ENCODE measurements at places on chromosomes 4 and X.

- DNase-seq: no peak
Observed at GRCh38 chr4:7281691-7282665, 89.6 kb downstream of the SORCS2 start.

DNA sequence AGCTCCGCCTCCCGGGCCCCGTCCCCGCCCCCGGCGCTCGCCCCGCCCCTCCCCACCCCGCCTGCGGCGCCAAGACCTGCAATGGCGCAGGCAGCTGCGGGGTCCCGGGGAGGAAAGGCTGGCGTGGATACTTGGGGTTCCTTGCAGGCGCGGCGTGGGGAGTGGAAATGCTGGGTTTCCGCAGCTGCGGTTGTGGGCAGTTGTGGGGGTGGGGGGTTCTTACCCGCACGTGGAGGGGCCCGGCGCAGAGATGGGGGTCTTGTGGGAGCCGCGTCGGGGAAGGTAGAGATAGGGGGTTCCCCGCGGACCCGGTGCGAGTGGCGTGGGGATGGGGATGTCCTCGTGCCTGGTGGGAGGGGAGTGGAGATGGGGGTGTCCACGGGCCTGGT lies 680 bp upstream of the ASMTL start:
- no peak for DNase-seq

- DNase-seq: no peak
Observed at GRCh38 chr4:183099537-183100297, 660 bp downstream of the WWC2 start.

DNA sequence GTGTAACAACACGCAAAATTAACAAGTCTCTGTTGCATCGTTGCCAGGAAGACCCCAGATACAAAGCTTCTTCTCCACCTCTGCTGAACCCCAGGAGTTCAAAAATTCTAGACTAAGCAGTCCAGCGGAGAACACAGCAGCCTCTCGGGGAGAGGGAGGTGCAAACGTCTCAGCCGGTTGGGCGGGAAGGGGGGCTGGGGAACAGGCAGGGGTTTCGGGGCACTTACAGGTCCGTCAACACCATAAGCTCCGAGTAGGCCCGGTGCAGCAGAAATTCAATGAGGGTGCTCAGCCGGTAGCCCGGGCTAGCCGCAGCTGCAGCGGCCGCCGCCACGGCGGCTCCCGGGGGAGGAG lies 394 bp downstream of the MED14 start:
- DNase-seq: no peak

- no peak for DNase-seq
Observed at GRCh38 chrX:100277231-100277630, 132.8 kb downstream of the PCDH19 start.

GRCh38 chr4:183200453-183200852 lies 101.4 kb downstream of the WWC2 start:
- DNase-seq: no peak

DNA sequence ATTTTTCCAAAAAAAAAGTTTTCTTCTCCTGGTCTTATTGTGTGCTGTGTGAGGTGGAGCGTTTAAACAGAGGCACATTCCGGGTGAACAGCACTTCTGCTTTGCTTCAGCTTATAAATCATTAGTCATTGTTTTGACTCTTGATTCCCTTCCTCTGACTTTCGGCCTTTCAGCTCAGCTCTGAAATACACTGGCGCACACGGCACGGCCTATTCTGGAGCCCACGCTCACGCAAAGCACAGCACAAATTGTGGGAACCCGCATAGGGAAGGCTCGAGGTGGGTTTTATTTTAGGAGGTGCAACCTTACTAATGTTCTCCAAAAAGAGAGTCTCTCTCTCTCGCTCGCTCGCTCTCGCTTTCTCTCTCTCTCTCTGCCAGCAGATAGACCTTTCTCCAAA lies 4.0 kb downstream of the POU3F4 start:
- DNase-seq: no peak

DNA sequence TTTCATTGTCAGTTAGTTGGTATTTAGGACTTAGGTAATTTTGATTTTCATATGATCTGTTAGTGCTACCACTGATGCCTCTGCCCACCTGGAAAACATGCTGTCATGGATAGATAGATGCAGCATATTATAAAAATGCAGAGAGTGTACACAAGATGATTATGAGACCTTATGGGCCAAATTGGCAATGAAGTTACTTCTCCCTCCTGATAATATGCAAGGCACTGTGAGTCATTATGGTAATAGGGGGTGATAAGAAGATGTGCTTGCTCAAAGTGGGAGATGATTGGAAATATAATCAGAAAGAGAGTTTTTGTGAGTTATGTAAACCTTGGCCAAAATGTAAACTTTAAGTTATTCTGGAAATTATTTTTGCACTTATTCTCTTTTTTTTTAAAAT lies 56.6 kb upstream of the RHOH start:
- no peak for DNase-seq

DNA sequence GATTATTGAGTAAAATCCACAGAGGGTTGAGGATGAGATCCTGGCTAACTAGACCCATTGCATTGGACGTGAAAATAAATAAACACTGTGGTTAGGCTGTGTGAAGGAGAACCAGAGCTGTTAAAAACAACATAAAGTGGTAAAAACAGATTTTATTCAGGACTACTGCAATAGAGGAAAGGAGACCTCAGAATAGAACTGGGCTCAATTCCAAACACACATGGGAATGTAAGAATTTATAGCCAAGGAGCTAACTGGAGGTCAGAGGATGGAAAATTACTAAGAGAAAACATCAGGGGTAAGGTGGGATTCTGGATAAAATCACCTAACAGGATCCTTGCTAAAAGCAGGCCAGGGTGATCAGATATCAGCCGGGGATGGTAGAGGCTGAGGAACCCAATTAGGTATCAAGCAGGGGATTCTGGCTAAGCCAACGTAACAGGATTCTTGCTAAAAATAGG lies 112.4 kb downstream of the RNF150 start:
- no peak for DNase-seq

GRCh38 chrX:40809210-40809609 lies 73.9 kb upstream of the MED14 start:
- DNase-seq: no peak

DNA sequence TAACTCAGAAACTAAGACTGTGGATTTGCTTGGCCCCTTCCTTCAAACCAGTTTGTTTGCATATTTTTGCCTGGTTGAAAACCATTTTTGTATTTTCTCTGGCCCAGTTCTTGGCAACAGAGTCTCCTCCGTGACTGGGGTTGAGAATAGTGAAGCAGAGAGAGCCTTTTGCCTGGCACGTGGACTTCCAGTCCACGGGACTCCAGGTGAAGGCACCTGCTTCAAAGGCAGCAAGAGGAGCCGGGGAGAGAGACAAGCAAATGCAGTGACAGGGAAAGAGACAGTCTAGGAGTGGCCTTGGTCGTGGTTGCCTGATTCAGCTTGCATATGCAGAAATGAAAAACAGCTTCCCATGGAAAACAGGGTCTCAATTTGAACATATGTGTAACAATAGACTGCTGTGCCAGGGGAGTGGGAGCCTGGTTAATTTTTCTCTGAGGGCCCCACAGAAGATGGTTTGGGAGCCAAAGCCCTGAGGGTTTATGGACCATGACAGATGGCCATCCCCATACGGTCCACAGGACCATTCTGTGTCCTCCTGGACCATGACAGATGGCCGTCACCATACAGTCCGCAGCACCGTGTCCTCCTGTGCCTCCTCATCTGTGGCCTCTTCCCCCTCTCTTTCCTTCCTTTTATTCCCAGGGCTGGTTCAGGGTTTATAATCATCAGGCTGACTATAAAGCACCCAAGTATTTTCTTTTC lies 272.2 kb upstream of the RASGEF1B start:
- DNase-seq: no peak

- no peak for DNase-seq
Observed at GRCh38 chrX:37646254-37646653, 39.3 kb upstream of the XK start.

- DNase-seq: no peak
Observed at GRCh38 chr4:139760567-139760966, 94.9 kb downstream of the MGST2 start.

DNA sequence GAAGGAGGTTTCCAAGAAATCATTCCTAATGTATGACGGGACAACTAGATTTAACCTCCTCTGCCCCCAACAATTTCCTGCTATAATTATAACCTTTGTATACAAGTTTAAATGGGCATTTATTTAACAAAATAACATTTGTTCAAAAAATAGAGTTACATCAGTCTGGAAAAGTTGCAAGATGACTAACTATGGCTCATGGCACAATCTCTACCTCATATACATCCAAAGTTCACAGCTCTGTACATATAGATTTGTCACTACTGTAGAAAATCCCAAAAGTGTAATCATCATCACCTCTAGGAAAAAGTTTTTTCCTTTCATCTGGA lies 3.8 kb upstream of the RPS6KA3 start:
- DNase-seq: no peak

DNA sequence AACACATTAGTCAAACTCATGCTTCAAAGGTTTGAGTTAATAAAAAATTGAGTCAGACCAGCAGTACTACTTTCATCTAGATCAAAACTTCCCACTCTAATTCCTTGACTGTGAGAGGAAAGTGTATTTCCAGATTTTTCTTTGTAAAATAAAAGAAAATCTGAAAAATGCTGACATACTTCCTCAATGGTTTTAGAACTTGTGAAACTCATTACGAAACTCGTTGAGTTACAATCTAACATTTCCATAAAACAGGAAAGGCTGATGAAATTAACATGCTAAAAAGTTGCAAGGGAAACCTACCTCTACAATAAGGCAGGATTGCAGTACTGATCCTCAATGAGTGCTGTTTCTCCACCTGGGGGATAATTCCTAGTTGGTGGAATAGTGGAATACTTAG lies 217.8 kb upstream of the HCCS start:
- DNase-seq: no peak

GRCh38 chrX:65601126-65601525 lies 66.3 kb upstream of the MSN start:
- DNase-seq: no peak

DNA sequence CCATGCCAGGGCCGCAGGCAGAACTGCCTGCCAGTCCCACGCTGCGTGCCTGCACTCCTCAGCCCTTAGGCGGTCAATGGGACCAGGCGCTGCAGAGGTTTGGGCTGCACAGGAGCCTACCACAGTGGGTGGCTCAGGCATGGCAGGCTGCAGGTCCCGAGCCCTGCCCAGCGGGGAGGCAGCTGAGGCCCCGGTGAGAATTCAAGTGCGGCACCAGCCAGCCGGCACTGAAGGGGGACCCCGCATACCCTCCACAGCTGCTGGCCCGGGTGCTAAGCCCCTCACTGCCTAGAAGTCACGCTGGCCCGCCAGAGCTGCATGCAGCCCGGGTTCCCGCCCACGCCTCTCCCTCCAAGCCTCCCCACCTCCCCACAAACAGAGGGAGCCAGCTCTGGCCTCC lies 302.5 kb upstream of the UGT8 start:
- DNase-seq: no peak

GRCh38 chr4:69167300-69167699 lies 47.2 kb downstream of the UGT2B11 start:
- DNase-seq: no peak

DNA sequence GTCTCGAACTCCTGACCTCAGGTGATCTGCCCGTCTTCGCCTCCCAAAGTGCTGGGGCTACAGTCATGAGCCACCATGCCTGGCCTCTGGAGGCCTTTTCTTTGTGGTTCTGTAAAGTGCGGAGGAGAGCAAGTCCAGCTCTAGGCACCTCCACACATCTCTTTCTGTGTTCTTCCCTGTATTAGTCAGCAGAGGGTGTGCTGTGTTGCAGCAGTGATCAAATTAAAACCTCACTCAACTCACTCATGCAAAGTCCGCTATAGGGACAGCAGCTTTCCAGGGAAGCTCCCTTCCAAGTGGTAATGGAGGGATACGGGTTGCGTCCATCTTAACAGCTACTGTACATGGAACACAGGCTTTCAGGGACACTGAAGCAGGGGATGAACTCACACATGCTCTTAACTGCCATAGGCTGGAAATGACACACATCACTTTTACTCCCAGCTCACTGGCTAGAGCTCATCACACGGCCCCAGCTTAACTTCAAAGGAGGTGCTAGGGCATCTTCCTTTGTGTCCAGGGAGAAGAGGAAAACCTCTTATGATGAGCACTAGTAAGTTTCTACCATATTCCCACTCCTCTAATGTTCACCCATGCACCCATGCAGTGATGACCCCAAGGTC lies 36.0 kb upstream of the CCNG2 start:
- no peak for DNase-seq

- no peak for DNase-seq
Observed at GRCh38 chrX:44889824-44890223, 16.8 kb downstream of the KDM6A start.

- DNase-seq: no peak
Observed at GRCh38 chr4:83114576-83114975, at the start of gene PLAC8. PLAC8 (minus strand) TSS chr4:83114729; CDS start chr4:83107921, 6,808 bp downstream.

DNA sequence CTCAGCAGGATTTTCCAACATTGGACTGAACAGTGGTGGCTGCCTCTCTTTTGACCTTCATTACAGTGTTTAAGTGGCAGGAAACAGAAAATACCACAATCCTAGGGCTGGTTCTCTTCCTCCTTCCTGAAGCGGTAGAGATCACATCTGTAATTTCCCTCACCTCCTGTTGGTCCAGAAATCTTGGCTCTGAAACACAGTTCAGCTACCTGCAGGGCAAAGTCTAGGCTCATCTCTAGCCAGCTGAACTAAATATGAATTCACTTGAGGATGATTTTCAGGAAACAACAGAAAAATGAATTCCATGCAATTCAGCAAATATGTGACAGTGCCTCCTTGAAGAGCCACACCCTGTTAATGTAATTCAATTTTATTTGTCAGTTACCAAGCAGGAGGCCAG lies 531.9 kb downstream of the INPP4B start:
- DNase-seq: no peak

- no peak for DNase-seq
Observed at GRCh38 chr4:187665086-187665485, 330.5 kb upstream of the ZFP42 start.

- DNase-seq: no peak
Observed at GRCh38 chr4:164304861-164305260, 449.1 kb upstream of the SMIM31 start.

DNA sequence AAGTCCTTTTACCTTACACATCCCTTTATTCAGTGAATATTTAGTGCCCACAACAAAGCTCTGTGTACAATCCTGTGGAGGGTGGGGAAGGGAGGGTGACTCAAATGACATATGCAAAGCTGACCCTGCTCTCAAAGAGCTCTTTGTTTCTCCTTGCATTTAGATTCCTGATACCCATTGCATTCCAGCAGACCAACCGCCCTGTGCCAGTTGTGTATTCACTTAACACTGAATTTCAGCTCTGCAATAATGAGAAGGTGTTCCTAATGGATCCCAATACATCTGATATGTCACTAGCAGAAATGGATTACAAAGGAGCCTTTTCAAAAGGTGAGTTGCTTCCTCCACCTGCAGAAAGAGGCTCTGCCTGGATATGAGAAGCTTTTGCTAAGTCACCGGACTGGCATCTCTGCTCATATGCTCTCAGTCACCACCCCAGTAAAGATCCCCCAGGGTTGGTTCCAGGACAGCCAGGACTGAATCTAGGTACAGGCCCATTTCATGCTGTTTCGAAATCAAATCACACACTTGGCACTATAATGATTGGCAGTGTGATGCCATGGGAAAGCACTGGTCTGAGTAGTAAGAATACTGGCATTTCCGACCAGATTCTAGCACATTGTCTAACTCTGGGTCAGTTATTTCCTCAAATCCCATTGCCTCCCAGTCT lies 17.1 kb upstream of the ANXA3 start:
- no peak for DNase-seq
